GM12878 (cell line): ENCODE measurements at places on chromosomes 5 and 9. TPM values are rescaled to one million over a fixed set of nuclear protein-coding genes. Genes with fewer than 3 reads are reported as not detected.

Gene SLC46A2
- not detected in 2 replicates for total RNA-seq

GRCh38 chr9:96417051-96417586 is 1.1 kb downstream of the ZNF367 start:
- DNase-seq: peak; percentile 48

- DNase-seq: no peak
These were observed 2.4 kb downstream of the PIP5KL1 start for GRCh38 chr9:127927988-127928675.

Gene IL13
- not detected in 2 replicates for total RNA-seq

DNA sequence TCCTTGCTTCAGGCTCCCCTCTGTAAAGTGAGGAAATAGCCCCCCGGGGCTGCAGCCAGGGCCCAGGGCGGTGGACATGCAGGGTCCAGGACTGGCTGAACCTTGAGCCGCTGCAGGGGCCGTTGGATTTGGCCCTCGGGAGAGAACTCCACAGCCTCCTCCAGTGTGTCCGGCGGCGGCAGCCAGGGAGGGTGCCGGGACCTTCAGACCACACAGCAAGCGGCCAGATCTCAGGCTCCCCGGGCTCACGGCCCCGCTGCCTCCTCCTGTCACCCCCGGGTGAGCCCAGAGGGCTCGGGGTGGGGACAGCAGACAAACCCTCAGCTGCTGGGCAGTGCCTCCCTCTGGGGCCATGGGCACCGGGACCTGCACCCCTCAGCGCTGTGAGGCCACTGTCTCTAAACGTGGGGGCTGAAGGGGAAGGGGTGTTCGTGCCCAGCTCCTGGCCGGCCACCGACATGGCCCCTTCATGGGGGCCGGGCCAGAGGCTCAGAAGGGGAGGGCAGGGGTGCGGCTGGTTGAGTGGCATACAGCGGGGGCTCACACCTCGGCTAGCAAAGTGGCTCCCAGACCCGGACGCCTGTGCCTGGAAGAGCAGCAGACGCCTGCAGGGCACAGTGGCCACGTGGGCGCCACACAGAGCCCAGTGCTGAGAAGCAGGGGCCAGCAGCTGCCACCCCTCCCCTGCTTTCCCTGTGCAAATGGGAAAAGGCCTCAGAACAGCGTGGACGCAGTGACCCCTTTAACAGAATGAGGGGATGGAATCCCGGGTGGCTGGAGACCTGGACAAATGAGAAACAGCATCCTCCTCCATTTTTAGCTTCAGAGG is 19.7 kb downstream of the SLC9A3 start:
- DNase-seq: no peak

DNA sequence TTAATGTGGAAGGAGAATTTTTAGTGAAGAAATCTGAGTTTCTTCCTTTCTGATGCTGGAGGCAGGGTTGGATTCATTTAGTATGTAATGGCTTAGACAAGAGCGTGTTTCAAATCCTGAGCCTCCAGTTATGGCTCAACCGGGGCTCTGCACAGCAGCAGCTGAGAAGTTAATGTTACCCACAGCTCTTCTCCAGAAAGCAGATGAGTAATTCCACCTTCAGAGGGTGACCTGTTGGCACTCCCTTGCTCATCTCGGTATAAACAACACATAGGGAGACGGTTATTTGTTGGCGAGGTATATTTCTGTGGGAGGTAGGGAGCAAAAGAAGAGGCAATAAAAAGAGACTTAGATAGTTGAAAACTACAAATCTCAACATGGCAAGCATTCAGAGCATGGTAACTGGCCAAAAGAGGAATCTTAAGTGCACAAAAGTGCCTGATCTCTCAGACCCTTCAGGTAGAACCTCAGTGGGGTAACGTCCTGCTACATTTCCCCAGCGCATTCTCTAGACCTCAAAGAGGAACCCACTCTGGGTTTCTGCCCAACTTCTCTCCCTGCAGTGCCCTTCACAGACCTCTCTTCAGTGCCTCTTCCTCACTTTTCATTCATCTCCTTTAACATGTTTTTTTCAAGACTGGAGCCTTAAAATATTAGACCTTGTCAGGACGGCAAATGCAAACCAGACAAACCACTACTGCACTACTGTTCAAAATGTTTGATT is 417.5 kb upstream of the ADAMTSL1 start:
- DNase-seq: no peak

DNA sequence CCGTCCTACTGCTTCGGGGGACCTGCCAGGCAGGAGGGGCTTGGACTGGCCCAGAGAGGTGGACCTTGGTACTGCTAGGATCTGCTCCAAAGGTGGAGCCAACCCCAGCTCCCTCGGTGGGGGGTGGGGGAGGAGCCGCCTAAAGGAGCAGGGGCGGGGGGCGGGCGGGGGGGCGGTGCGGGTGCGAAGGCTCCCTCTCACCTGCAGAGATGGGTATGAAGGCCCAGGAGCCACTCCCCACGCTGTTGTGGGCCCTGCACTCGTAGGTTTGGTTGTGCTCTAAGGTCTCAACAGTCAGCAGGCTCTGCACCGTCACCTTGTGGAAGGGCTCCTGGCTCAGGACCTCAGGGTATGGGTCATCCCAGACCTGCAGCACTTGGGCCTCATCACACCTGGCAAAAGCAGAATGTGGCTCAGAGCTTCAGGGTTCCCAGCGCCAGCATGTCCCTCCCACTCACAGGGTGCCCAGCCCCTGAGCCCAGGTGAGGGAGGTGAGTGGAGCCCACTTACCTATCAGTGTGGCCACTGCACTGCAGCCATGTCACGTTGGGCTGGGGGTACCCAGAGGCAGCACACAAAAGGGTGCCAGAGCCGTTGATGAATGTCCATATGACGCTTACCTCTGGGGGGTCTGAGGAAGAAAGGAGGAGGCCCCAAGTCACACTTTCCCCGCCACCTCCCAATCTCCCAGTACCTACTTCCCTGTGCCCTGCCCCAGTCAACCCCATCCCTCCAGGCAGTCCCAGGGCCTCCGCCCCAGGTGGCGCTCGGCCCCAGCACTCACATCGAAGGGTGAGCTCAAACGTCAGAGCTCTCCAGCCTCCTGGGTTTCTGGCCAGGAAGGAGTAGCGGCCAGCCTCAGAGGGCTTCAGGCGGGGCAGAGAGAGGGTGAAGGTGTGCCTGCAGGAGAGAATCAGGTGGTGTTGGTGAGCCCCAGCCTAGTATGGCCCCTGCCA is 16.4 kb downstream of the CSF1R start:
- no peak for DNase-seq
